Urinary bladder (tissue), 4 donors: ENCODE measurements at places on chromosomes 6 and 20.

GRCh38 chr6:26556263-26557070 lies 18.3 kb downstream of the HMGN4 start:
- DNase-seq, result no peak

DNA sequence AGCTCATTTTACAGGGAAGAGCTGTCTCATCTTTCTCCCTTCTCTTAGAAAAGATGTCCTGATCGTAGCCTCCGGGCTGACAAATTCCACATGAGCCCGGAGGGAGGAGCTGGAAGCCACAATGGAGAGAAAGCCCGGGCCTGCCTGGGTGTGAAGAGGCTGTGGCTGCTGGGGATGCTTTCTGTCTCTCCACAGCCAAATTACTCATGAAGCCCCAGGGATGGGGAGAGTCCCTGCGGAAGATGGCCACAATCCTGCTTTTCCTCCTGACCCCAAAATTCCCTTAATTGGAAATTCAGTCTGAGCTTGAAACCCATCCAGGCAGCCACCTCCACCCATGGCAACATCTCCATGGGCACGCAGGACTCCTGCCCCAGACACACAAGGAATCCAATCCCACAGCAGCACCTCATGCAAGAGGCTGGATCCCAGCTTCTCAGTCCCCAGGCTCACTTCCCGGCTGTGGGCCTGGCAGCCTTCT lies 32.4 kb downstream of the JPH2 start:
- DNase-seq, result no peak

DNA sequence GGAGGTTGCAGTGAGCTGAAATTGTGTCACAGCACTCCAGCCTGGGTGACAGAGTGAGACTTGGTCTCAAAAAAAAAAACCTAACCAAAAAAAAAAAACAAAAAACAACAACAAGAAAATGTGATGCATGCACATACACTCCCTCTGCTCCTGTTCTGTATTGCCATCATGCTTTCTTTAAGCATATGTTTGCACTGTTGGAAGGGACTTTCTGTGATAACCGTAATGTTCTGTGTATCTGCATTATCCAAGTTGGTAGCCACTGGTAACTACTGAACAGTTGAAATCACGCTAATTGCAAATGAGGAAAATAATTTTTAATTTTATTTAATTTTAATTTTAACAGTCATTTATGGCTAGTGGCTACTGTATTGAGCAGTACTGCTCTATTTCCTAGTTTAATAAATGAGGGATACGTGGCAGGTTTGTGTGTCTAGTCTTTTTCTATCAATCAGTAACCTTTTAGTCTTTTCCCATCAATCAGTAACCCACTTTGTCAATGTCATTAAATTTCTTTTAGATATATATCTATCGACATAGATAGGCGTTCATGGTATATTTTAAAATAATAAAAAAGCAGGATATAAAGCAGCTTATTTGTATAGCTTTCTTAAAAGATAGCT lies 135.6 kb downstream of the ASCC3 start:
- DNase-seq, result no peak

- no peak for DNase-seq
Observed at GRCh38 chr20:49507741-49508434, 25.4 kb upstream of the KCNB1 start.

DNA sequence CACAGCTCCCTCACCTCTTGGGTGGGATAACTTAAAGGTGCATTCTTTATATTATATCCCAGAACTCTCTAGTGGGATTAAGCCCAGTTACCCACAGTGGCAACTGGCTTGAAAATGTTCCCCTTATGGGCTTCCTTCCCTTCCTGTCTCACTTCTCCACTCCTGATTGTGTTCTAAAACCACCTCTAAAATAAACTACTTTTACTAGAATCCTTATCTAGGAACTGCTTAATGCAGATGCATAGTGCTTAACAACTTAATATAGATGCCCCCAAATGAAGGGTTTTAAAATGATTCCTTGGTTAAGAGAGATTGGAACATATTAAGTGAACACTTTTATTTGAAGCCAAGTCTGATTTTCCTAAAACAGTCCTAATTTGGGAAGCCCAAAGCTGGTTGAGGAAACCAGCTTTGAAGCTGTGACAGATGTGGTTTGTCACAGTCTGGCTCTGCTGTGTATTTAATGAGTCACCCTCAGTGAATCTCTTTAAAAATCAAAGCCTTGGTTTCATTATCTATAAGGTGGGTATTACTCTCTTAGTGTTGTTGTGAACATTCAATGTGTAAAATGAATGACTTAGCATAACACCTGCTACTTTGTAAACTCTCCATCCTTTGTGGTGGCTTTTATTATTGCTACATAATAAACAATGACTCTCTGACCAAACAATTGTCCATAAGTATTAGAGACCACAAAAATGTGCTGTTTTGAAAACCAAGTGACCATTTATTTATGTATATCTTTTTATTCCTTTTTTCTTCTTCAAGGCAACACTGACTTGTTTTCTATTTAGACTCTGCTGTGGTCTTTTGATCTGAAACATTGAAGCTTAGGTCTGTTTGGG lies 24.4 kb downstream of the PLCB1 start:
- DNase-seq, result no peak

DNA sequence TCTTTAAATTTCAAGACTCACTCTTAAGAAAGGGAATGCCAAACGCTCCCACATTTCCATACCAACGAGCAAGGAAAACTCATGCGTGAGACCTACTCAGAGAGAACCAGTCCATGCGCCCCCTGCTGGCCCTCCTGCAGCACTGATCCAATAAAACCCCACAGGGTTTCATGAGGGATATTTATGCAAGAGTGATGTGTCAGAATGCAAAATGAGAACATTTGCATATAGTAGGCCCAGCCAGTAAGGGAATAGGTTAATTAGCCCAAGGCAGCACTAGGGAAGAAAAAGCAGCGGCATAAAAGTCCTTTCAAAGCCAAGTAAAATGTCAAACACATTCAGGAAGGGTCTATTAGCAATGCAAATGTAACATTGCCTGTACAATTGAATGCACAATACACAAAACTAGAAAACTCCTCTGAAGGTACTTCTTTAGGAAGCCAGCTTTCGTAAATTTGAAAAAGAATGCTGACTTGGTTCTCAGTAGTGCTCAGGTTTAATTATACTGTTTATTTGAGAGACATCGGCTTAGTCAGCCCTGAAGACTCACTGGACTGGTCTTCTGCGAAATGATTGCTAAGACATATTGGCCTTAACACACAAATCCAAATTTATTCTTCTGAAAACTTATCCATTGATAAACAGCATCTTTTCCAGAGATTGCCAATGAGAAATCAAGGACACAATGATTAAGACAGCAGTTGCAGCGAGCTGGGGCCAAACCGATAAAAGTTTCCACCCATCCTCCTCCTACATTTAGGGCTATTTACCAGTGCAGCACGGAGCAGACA lies 93.2 kb downstream of the GMPR start:
- DNase-seq, result no peak

DNA sequence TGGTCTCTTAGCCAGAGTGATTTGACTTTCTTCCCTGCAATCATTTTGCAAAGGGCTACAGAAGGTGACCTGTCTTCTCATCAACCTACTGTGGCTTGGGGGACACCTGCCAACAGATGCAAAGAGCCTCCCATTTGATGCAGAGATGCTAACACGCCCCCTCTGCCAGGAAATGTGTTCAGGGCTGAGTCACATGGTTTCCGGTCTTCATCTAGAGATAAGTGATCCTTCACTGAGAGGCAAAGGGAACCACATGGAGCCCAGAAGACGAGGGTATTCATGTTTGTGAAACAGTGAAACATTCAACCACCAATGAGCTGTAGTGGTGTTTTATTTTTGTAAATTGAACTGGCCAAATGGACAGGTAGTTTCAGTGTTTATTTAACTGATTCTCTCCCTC lies 109.0 kb upstream of the RIN2 start:
- no peak for DNase-seq

DNA sequence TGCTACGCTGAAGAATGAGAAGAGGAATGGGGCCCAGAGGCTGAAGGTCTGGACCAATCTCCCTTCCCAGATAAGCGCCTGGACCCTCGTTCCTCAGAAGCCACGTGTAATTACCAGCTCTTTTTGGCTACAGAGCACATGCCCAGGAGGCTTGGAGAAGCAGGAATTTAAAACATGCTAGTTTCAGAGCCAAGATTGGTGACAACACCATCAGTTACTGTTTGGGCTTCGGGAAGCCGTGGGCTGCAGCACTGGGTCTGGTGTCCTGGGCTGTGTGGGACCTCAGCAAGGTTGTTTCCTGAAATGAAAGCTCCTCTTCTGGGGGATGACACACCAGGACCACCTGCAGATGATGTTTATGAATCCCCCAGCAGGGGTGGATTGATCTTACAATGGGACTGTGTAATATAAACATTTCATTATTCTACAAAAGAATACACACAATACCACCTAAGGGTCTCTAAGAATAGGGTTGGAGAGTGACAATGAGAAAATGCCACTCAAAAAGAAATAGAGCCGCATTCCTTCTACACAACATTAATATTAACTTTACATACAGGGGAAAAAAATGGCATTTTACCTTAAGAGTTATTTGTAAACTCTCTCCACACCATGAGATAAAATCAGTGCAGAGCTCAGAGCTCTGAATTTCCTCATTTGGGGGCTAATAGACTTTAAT lies 207.8 kb upstream of the FOXQ1 start:
- DNase-seq, result no peak

DNA sequence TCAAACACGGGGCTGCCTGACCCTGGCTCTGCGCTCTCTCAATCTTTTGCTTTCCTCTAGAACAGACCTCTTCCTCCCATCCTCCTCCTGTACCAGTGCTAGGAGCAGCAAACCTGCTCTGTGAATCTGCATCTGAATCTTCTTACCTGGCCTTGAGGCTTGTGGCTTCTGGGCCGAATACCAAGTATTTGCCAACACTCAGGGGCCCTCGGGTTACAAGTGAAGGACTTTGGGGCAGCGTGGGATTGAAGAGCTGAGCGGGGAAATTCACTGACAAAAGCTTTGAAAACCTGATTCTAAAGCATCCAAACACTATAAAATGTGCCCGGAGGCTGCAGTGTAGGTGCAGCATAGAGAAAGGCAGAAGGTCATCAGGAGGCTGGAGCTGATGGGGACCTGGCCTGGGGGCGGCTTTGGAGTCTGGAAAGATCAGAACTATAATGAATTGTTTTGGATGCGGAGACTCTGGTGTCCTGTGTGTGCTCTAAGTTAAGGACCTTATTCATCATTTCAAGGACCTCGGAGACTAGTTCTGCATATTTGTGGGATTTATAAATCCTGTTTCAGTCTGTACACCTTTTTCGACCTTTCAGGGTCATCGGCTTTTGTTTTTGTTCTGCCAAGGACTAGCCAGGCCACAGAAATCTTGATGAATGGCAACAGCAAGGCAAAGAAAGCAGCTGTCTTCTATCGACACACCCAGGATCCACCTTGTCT lies 16.4 kb upstream of the IGF2R start:
- no peak for DNase-seq

GRCh38 chr6:97465877-97466561 lies 183.0 kb upstream of the MMS22L start:
- DNase-seq, result no peak

- DNase-seq, result no peak
Observed at GRCh38 chr6:42938987-42939809, 9.9 kb downstream of the CNPY3 start.

DNA sequence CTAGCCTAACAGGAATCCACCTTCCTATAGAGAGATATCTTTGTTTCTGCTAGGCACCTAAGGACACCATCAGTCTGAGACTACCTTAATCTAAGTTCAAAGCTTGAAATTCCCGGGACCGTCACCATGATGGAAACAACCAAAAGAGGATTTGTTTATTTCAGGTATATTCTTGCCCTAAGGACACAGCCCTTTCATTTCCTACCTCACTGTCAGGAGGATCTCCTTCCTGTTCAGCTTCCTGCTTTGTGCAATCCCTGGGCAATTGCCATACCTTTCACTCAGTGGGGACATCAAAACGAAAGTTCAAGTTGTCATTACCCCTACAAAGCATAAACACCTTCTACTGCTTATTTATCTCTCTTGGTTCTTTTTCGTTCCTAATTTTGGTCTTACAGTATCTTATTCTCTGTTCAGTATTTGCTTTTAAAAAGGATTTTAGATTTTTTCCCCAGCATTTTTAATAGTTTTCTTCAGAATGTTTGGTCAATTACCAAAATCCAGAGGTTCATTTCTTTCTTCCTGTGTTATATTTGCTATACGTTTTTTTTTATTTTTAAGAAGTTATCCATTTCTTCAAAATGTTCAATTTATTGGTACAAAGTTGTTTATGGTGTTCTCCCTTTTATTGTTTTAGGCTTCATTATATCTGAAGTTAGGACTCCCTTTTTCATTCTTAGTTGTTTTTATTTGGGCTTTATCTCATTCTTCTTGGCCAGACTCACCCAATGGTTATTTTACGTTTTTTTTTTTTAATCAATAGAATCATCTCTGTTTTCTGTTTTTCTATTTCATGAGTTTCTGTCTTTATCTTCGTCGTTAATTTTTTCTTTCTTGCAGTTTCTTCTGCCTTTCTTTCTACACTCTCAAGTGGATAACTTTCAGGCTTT lies 13.0 kb upstream of the TBPL1 start:
- DNase-seq, result no peak

DNA sequence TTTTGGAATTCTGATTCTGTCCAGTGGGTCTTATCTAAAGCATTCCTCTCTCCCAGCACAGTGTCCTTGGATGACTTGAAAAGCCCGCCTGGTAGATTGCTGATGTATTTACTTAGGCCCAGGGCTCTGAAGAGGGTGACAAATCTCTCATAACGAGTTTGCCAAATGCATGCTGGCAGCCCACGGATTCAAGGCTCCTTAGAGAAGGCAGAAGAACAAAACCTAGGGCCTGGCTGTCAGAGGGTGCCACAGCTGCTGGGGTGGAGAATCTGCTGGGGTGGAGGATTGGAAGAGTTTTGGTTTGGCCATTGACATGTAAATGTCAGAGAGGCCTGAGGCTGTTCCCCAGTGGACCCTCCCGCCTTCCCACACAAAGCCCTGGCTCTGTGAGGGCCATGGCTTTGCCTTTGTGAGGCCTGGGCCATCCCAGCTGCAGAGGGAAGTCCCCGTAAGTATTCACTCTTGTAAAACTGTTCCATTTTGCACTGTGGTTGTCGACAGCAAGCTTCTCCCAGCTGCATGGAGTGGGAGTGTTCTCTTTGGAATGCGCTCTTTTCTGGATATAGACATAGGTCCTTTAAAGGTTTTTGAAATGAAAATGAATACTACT lies 50.3 kb downstream of the ANKRD6 start:
- no peak for DNase-seq

DNA sequence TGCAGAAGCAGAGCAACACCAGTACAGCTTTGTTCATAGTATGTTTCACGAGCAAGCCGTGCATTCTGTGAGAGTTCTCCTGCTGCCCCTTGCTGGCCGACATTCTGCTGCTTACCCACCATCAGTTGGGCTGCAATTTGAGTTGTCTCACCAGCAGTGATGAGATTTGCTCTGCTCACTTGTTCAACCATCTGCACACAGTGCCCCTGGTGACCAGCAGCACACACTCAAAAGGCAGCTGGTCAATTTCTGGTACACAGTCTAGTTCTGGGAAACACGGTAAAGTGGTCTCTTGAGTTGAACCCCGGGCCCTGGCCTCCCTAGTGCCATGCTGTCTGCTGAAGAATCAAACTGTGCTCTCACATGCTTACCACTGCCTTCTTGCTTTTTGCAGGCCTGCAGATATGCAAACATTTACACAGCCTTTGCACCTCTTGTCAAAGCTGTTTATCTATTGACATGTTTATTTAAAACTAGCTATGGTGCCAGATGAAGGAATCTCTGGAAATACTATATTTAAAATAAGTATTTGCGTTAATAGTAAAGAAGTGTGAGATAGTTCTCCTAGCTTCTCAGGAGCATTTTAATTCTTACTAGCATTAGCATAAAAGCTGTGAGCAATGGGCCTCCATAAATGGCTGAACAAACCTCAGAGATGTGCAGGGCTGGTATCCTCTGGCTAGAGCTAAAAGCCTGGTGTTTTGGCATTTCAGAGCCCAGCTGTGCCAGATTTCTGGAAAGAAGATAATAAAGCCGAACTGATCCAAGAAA lies 234.3 kb downstream of the ARHGAP18 start:
- no peak for DNase-seq
